ENCODE measurements at places on chromosomes 2 and 18.

DNA sequence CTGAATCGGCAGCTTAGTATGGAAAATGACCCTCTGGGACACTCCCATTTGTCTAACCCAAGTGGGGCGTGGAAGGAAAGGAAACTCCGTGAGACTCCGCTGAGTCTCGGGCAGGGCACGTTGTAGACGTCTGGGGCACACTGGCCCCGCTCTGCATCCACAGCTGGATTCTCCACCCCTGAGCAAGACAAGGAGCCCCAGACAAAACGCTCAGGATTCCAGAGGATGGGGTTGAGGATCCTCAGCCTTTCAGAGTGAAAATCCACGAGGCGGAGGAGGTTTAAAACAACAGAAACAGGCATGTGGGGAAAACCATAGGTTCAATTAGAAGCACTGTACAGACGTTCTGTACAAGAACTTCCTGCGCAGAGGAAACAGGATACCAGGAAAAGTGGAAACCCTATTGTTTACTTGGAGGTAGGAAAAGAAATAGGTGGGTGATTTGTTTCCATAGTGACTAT lies 124.9 kb upstream of the ZNF236 start:
- no peak for DNase-seq

- DNase-seq, result no peak
Measured at GRCh38 chr2:215830304-215830703, 183.0 kb downstream of the MREG start.

DNA sequence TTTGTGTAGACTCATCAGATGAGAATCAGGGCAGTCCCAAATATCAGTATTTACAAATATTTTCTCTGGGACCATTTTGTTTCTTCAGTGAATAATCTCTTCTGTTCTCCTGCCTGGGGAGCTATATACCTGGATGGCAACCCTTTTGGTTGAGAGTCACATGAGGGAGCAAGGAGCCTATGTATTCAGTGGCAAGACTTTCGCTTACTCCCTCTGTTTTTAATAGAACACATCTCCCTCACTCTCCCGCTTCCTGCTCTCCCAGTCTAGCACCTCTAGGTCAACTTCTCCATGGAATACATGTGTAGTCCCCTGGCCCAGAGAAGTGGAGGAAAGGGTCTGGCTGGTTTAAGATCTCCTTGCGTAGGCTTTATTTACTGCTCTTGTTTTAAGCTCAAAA lies 600.3 kb downstream of the CCDC85A start:
- DNase-seq, result no peak

DNA sequence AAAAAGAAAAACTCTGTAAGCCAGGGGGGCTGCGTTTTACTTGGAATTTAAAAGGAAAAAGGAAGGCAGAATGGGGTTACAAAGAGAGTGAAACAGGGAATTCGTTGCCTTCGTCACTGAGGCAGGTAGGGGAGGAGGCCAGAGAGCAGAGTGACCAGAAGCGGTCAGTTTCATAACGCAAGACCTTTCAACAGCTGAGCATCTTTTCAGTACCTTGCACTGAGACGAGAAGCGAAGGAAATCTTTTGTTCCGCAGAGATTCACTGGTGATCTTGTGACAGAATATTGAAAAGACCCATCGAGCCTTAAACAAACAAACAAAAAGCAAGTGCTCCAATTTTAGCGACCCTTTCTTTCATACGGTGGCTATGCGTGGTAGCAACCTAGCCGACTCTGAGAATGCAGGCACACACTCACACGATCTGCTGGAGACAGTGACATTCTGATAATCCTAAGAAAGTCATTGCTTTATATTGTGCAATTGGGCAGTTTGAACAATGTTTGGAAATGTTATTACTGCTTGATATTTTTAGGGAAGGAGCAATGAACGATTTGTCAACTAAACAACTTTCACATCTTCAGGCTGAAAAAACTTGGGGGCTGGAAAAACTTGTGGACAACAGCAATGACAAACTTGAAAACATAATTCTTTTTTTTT lies 93.8 kb upstream of the ODC1 start:
- DNase-seq, result no peak

- DNase-seq, result no peak
Measured at GRCh38 chr2:9549420-9549819, 6.2 kb downstream of the ADAM17 start.

- no peak for DNase-seq
Measured at GRCh38 chr2:142915502-142915901, 38.0 kb downstream of the KYNU start.

Data from activated gamma-delta T cell treated with anti-CD3 and anti-CD28 coated beads, Interleukin-2, amount 50 U/mL, for 16 hours (primary cell).